ENCODE measurements at places on chromosomes 5 and 9.

- DNase-seq, result no peak
Observed at GRCh38 chr9:77820293-77820954, 172.3 kb upstream of the GNA14 start.

GRCh38 chr9:130138171-130138653 lies 34.0 kb upstream of the NCS1 start:
- DNase-seq, result peak; percentile 84

DNA sequence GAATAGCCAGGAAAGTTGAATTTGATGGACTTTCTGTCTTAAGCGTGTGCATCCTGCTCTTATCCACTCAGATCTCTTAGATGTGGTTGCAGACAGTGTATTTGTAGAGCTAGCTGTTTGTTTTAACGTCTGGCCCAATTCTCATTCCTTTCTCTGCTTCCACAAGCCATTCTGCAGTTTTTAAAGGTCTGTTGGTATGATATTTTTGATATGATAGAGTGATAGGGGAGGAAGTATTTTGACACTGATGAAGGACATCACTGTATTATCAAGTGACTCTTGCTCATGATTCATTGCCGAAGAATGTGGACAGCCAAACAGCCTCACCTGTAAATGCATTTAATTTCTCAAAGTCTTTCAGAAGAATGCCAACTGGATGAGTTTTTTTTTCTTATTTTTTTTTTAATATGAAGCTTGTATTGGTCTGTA lies 4.5 kb downstream of the TJP2 start:
- DNase-seq, result no peak

GRCh38 chr5:34415559-34416198 lies 240.4 kb upstream of the RAI14 start:
- no peak for DNase-seq

GRCh38 chr9:2127486-2127885 lies 112.3 kb downstream of the SMARCA2 start:
- no peak for DNase-seq

- no peak for DNase-seq
Observed at GRCh38 chr9:6634444-6634843, 11.1 kb downstream of the GLDC start.

DNA sequence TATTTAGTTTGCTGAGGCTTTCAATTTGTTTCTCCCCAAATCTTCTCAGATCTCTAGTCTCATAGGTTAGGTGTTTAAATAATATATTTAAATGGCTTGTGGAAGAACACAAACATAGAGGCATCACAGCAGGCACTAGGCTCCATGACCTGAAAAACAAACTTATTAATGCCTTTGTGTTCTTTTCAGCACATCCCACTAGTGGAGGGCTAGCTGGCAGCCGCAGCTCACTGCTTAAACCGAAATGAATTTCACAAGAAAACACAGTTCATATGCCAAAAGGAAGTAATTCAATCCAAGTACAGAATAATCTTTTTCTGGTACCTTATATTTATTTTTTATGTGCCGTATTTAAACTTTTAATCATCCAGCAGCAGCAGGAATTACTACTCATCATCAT lies 382.5 kb downstream of the PLK2 start:
- no peak for DNase-seq

DNA sequence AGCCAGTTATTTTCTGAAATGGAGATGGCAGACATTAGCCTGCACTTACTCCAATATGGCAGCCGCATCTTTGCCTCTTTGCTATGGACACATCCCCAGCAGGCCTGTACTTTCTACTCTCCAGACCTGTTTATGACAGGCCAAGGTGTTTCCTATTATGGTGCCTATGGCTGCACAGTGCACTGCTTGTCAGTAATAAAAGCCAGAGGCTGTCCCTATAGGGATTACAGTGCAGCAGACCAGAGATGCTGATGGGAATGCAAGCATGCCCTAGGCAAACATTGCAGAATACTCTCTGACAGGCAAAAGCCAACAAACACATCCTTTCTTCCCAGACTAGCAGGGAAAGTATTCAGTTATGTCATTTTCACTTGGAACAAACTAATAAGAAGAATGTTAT lies 442.9 kb downstream of the RAB3C start:
- DNase-seq, result peak; percentile 25

DNA sequence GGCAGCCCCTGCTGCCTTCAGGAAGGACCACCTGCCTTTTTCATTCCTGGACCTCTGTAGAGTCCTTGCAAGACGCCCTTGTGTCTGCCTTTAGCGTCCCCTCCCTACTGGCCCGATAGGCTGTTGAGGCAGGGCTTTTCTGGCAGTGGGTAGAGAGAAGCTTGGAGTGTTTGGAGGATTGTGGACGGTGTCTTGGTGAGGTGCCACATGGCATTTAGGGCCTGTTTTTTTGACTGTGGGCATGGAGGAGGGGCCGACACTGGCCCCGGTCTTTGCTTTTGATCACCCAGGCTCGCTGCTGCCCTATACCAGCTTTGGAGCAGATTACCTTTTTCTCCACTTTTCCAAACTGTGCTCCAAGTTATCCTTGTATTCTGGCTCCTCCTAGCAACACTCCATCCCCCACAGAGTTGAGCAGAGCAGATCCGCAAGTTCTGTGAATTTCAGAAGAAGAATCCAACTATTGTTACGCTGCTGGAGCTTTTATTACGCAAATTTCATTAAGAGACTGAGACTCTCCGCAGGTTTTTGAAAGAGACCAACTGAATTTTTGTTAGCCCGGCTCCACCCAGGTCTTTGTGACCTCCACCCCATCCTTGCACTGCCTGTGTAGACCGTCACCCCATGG lies 34.8 kb upstream of the PRDM12 start:
- no peak for DNase-seq

- DNase-seq, result no peak
Observed at GRCh38 chr5:10866913-10867312, 105.9 kb upstream of the DAP start.

DNA sequence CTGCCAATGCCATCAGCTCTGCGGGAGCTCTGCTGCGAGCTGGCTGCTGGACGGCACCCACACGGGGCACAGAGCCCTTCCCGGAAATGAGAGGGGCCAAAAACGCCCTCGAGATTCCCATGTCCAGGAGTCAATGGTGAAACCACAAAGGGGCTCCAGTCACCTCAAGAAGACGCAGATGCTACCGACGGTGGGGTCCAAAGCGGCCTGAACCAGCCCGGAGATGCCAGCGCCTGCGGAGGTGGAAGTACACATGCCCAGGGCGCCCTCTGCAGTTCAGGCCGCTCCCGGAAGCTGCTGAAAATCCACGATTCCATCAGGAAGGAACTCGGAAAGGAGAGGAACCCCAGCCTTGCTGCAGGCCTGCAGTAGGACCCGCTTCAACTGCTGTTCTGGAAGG lies 82.4 kb upstream of the SELENOP start:
- no peak for DNase-seq

GRCh38 chr9:3912817-3913216 lies 387.0 kb upstream of the RFX3 start:
- peak; percentile 82 for DNase-seq

GRCh38 chr9:136696502-136696901 lies 9.2 kb upstream of the AGPAT2 start:
- DNase-seq, result peak; percentile 61

DNA sequence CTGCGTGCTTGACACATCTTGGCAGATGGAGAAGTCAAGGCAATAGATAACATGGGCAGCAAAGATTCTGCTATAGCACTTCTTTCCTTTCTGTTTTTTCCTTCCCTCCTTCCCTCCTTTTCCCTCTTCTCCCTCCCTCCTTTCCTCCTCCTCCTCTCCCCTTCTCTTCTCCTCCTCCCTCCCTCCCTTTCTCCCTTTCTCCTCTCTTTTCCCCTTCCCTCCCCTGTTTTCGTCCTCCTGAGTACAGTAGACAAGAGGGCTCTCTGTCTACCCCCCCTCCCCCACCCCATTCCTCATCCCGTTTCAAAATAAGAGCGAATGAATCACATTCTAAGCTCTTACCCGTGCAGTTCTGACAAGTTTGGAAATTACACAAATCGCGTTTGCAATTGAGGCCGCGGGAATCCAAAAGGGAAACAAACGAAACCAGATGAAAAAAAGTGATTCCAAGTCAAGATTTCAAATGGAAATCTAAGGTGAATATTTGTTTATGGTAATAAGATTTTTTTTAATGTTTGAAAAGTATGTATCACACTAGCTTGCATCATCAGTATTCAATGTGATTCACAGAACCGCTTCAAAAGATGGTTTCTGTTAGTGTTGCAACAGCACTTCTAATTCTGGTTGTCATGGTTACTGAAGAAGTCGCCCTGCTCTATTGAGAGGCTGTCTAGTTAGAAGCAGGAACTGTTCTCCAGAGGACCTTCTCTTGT lies 1.3 kb downstream of the NIM1K start:
- DNase-seq, result peak; percentile 77

- no peak for DNase-seq
Observed at GRCh38 chr9:134897584-134898170, 17.1 kb downstream of the FCN2 start.

DNA sequence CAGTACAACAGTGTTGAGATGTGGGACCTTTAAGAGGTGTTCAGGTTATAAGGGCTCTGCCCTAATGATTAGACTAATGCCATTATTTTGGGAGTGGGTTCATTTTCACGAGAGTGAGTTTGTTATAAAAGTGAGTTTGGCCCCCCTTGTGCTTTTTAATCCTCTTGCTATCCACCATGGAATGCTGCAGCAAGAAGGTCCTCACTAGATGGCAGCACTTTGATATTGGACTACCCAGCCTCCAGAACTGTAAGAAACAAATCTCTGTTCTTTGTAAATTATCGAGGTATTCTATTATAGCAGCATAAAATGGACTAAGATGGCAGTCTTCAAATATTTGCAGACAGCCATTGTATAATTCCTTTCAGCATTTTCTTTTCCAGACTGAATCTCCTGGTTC lies 212.4 kb downstream of the LRRC70 start:
- DNase-seq, result peak; percentile 12

DNA sequence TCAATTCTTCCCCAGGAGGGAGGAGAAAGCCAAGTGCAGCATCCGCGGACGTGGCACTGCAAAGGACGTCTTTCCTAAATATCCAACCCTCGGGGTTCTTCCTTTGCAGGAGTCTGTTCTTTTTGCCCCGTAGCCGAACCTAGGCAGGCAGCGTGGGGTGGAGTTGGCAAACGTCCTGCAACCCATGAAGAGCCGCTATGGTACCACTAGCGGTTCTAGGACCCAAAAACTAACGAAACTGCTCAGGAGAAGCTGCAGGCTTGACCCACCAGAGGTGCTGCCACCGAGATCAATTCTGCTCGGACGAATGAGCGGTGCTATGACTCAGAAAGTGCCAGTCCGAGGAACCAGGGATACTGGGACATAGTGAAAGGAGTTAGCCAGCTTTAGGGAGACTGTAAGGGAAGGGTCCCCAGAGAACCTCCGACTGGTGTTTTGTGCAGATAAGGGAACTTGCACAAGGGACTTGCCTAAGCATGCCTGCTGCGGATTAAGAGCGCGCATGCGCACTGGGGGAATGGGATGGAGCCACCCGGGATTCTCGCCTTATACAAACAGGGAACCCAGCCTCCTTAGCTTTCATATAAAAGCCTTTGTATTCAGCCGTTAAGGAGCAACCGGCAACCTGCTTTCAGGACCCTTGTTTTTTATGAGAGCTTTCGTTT lies 32.7 kb downstream of the ANXA2R start:
- peak; percentile 96 for DNase-seq

- DNase-seq, result no peak
Observed at GRCh38 chr9:95096381-95096780, 221.1 kb downstream of the FANCC start.

DNA sequence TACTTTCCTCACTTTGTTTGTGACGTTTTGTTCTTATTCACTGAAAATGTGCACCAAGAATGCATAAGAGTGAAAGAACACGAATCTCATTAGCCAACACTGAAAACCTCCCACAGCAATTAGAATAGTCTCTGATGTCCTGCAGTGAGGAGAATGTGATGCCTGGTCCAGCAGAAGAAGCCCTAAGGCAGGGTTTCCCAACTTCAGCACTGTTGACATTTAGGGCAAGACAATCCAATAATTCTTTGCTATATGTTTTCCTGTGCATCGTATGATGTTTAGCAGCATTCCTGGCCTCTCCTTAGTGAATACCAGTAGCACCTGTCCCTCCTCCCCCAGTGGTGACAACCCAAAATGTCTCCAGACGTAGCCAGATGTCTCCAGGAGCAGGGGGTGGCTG lies 14.8 kb downstream of the MVB12B start:
- no peak for DNase-seq

GRCh38 chr9:12963537-12963936 lies 188.7 kb downstream of the LURAP1L start:
- no peak for DNase-seq

GRCh38 chr5:132002757-132003156 lies 8.7 kb downstream of the ACSL6 start:
- no peak for DNase-seq

DNA sequence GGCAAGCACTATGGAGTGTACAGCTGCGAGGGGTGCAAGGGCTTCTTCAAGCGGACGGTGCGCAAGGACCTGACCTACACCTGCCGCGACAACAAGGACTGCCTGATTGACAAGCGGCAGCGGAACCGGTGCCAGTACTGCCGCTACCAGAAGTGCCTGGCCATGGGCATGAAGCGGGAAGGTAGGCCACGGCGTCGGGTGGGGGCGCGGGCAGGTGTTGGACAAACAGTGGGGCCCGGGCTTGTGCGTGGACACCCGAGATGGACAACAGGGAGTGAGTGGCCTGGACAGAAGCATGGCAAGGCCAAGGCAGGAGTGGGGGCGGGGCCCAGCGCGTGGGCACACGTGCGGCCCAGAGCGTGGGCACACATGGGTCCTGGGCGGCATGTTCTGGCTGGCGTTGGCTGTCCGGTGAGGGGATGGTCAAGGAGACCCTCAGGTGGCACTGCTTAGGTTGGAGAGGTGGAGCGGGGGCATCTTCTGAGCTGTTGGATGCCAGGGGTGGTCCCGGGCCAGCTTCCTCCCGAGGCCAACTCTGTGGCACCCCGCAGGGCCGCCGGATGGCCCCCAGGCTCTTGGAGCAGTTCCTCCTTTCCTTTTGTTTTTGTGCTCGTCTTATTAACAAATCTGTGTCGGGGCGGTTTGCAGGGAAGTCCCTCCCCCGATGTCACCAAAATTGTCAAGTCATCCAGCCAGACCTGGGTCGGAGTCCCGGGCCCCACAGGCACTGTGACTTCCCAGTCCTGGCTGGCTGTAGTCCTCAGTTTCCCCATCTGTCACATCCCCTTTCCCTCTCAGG lies 82.9 kb downstream of the RXRA start:
- DNase-seq, result no peak

DNA sequence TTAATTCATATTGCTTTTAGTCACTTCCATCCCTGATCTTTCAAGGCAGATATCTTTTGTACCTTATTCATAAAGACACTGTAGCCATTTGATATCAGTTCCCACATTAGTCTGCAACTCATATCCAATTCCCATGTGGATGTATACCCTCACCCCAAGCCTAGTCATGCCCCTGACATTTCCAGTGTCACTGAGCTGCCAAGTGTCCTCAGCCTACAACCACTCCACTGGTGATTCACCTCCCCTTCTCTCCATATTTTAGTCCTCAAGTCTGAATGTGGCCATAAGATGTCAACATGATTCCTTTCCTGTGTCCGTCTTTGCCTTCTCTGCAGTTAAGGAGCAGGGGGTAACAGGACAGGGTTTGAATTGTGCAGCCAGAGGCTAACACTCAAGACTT lies 346.9 kb downstream of the RAB3C start:
- DNase-seq, result no peak

- DNase-seq, result no peak
Observed at GRCh38 chr9:35683323-35683722, 6.4 kb downstream of the TPM2 start.

- no peak for DNase-seq
Observed at GRCh38 chr5:132059696-132060500, 557 bp upstream of the IL3 start.

- DNase-seq, result no peak
Observed at GRCh38 chr9:126401107-126401506, 74.5 kb downstream of the MVB12B start.

GRCh38 chr5:32465076-32465475 lies 20.5 kb upstream of the ZFR start:
- no peak for DNase-seq

- DNase-seq, result no peak
Observed at GRCh38 chr9:95935861-95936578, 60.5 kb downstream of the ERCC6L2 start.

Data from eye (tissue), 1 donor.